ENCODE measurements at places on chromosomes 5 and 9.

GRCh38 chr9:15873573-15874177, 320.8 kb downstream of the CCDC171 start:
- peak; percentile 61 for DNase-seq

DNA sequence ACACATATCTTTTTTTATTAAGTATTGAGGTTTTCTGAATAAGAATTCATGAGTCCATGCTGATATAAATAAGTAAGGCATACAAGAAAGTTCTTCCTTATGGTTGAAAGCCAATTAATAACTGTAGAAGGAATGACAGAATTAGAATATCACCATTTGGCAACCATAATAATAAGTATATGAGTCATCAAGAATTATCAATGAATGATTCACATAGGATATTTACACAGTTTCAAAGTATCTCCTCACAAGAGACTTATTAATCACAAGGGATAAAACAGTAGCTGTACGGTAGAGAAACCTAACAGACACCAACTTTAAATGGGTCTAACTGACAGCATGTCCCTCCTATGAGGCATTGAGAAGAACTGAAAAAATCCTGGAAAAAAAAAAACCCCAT, 161.6 kb downstream of the NR3C1 start:
- DNase-seq: no peak

- no peak for DNase-seq
These were observed 11.3 kb downstream of the RAPGEF1 start for GRCh38 chr9:131728546-131728910.

GRCh38 chr9:27726244-27727081, 153.2 kb upstream of the C9orf72 start:
- peak; percentile 88 for DNase-seq

DNA sequence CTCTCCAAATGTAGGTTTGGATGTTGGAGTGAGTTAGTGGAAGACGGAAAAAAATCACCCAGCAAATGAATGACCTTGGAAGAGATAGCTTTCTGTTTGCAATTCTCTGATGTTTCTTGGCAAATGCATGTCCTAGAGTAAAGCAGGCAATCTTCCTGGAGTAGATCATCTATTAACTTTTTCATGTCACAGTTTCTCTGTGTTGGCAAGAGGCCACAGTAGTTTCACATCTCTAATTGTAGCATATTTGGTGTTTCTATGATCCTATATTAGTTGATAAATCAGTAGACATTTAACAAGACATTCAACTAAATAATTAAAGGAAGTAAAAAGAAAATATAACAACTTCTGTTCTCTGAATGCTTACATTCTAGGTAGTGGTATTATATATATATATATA, 138.2 kb upstream of the MINAR2 start:
- no peak for DNase-seq

GRCh38 chr5:2690293-2690692, 61.2 kb downstream of the IRX2 start:
- DNase-seq: no peak

DNA sequence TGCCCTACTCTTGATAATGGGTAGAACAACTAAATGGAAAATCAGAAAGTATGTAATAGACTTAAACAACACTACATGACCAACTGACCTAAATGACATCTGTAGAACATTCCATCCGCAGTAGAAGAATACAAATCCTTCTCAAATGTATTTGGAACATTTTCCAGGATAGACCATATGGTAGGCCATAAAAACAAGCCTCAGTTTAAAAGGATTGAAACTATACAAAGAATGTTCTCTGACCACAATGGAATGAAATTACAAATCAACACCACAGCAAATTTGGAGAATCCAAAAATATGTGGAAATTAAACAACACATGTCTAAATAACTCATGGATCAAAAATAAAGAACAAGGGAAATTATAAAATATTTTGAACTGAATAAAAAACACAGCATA, 189.2 kb downstream of the NDUFS4 start:
- DNase-seq: no peak

- no peak for DNase-seq
These were observed 61.7 kb upstream of the PPP2R2B start for GRCh38 chr5:146940295-146940694.

GRCh38 chr5:72363166-72363802, 43.1 kb downstream of the PTCD2 start:
- no peak for DNase-seq
